ENCODE measurements at places on chromosomes 11 and 22.

GRCh38 chr11:965206-965775 lies 39.6 kb downstream of the AP2A2 start:
- no peak for DNase-seq

DNA sequence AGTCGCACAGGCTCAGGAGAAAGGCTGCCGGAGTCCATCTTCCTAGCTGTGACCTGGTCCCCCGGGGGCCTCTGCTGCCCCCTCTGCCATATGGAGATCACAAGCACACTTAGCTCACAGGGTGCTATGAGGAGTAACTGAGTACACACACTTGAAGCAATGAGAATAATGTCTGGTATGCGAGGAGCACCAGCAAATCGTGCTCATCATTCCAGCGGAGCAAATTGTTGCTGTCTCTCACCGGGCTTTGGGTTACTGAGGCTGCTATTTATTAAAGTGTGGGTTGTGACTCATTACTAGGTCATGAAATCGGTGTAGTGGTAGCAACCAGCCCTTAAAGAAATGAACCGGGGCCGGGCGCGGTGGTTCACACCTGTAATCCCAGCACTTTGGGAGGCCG lies 48.1 kb upstream of the EIF3D start:
- DNase-seq, result no peak

GRCh38 chr11:75384438-75385080 lies 14.8 kb upstream of the RPS3 start:
- peak; percentile 83 for DNase-seq

DNA sequence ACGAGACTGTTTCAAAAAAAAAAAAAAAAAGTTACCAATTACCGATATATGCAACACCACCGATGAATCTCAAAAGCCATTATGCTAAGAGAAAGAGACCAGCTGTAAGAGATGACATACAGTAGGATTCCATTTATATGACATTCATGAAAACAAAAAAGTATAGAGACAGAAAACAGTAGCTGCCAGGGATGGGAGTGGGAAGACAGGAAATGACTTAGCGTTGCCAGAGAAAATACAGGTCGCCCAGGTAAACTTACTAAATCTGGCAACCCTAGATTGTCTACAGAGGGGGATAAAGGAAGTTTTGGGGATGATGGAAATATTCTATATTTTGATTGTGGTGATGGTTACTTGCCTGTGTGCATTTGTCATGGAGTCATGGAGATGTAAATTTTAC lies 7.9 kb upstream of the C11orf24 start:
- DNase-seq, result no peak

GRCh38 chr11:78424334-78425270 lies 7.0 kb upstream of the GAB2 start:
- DNase-seq, result peak; percentile 85

- peak; percentile 14 for DNase-seq
Measured at GRCh38 chr22:24894220-24894975, 52.1 kb downstream of the LHFPL7 start.

- no peak for DNase-seq
Measured at GRCh38 chr11:88680806-88681205, 343.3 kb upstream of the CTSC start.

GRCh38 chr11:46381048-46381818 lies at the start of gene MDK:
Gene MDK, plus strand, starts transcription at chr11:46381669. Its CDS starts 389 bp downstream, at chr11:46382058.
- no peak for DNase-seq

DNA sequence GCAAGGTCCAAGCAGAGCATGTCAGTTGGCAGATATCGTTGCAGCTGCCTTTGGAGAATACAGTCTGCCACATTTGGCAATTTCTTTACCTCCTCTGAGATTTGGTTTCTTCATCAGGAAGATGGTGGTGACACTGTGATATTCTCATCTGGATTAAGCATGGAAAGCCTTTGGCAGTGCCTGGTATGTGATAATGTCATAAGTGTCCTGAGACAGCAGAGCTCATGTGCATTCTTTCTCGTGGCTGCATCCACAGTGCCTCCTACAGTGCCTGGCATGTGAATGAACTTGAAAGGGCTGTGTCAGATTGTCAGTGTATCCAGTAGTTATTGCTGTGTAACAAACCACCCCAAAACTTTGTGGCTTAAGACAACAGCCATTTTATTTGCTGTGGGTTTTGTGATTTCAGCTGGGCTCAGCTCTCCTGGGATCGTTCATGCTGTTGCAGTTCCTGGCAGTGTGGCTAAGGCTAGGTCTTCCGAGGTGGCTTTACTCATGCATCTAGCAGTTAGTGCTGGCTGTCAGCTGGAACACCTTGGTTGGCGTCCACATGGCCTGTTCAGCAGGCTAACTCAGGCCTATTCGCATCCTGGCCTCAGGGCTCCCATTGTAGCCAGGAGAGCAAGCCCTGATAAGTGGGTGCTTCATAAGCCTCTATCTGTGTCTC lies 35.7 kb upstream of the MICAL2 start:
- DNase-seq, result no peak

DNA sequence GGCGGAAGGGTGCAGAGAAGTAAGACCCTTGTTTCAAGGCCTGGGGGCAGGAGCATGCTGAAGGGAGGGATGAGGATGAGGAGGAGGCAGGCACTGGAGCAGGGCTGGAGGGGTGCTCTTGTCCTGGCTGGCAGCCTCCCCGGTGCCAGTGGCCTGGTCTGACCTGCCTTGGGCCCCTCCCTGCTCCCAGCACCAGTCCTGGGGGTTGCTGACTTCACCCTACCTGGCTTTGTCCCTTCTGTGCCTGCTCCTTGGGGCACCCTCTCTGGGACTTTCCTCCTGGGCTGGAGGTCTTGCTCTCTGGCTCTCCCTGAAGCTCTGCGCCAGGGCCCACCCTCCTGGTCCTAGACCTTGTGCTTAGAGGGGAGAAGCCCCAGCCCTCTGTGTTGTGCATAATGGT lies 4.7 kb upstream of the FLRT1 start:
- no peak for DNase-seq

- DNase-seq, result peak; percentile 54
Measured at GRCh38 chr22:50270666-50271394, 650 bp upstream of the MAPK11 start.

DNA sequence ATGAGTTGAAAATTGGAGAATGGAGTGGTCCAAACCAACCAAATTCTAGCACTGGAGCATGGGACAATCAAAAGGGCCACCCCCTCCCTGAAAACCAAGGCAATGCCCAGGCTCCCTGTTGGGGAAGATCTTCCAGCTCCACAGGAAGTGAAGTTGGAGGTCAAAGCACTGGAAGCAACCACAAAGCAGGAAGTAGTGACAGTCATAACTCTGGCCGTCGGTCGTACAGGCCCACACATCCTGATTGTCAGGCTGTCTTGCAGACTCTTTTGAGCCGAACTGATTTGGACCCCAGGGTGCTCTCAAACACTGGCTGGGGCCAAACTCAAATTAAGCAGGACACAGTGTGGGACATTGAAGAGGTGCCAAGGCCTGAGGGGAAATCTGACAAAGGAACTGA lies 80.5 kb upstream of the ADSL start:
- peak; percentile 30 for DNase-seq

DNA sequence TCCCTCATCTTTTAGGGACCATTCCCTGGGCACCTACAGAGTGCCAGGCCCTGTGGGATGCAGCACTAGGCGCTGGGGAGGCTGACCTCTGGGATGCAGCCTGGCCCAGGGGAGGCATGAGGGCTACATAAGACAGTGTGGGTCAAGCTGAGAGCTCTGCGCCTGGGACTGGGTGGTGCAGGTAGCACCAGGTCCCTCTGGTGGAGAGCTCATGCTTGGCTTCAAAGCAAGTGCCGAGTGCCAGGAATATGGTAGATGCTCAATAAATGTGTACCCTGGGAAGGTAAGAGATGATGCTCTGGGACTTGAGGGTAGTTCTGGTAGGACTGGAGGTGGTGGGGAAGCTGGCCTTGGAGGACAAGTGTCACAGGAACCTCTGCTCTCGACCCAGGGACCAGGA lies 2.0 kb upstream of the MPPED1 start:
- no peak for DNase-seq

GRCh38 chr11:69603111-69603836 lies 37.7 kb upstream of the CCND1 start:
- DNase-seq, result no peak

- DNase-seq, result no peak
Measured at GRCh38 chr11:9838961-9839360, 175.1 kb downstream of the SWAP70 start.

- DNase-seq, result no peak
Measured at GRCh38 chr11:108568195-108568858, 25.2 kb downstream of the EXPH5 start.

DNA sequence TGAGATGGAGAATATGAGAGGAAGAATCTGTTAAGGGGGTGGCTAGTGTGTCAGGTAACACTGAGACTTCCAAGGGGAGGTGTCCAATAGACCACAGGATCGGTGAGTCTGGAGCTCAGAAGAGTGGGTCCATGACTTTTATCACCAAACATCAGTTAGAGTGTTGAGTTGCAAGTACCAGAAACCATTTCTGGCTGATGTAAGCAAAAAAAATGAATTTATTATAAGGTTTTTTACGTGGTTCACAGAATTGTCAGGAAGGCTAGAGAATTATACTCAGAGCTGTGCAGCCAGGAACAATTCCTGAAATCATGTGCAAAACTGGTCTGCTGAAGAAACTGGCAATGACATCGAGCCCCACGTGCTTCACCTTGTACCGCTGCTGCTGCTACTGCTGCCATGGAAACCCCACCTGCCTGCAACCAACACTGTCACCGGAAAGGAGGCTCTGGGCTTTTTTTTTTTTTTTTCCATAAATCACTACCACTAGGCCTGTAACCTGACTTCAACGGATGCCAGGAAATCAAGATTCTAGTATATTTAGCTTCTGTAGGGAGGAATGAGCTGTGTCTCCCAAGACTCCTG lies 16.6 kb upstream of the STK33 start:
- DNase-seq, result no peak

DNA sequence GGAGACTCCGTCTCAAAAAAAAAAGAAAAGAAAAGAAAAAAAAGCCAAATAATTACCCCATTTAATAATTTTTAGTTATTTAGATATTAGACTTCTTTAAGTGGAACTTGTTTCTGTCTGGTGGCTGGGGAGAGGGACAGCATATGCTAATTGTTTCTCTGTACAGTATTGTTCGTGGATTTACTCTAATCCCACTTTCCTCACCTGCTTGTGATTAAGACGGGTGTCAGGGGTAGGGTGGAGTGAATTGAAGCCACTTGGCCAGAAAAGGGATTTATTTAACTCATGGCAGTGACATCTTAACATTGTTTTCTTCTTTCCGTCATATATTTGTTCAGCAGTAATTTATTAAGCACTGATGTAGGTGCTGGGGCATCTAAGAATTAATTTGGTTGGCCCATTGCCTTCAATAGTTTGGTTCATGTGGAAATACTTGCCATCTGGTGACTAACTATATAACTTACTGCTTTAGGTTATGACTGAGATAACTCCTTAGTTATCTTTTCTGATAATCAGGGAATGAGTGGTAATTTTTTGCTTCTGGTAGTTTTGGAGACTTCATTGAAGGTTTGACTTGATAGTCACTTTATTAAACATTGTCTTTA lies 4.6 kb downstream of the TNRC6B start:
- DNase-seq, result no peak

Measured in CD14-positive monocyte (primary cell).